Endothelial cell (in vitro differentiated cells): ENCODE measurements at places on chromosomes 2 and 18. TPM values are rescaled to one million over a fixed set of nuclear protein-coding genes. Genes with fewer than 3 reads are reported as not detected.

CPLX4 gene
- not detected for total RNA-seq

TLX2 gene
- not detected for total RNA-seq

HADHA gene
- 162 TPM for total RNA-seq

MSTN gene
- 0.13 TPM for total RNA-seq

CHRNA1 gene
- total RNA-seq = 0.41 TPM

EGR4 gene
- 0.15 TPM for total RNA-seq

AQP12B gene
- total RNA-seq = not detected

GRCh38 chr2:67666386-67667053 is 269.4 kb downstream of the ETAA1 start:
- H3K4me1 ChIP-seq = no peaks in the 10 kb centered on the region
- no peak overlapping the region for H3K27ac ChIP-seq
- DNase-seq = no peak
- no peaks in the 10 kb centered on the region for H3K36me3 ChIP-seq
- no peaks in the 10 kb centered on the region for H3K27me3 ChIP-seq

DNA sequence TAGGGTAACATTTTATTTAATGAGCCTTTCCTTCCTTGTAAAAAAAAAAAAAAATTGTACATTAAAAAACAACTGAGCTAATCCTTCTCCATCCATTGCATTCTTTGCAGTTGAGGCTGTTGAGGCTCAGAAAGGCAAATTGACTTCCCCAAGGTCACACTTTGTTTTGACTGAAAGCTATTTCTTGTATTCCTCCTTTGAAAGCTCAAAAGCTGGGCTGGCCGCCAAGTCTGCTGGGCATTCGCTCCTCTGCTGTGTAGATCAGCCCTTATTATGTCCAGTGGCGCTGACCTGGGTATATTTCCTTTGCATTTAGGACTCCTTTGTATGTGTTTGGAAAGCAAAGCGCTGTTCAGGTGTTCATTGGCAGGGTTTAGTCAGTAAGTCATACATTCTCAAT is 44.0 kb downstream of the SGPP2 start:
- H3K36me3 ChIP-seq = no peaks in the 10 kb centered on the region
- H3K27me3 ChIP-seq = peaks cover 5% of the 10 kb centered on the region
- no peaks in the 10 kb centered on the region for H3K4me1 ChIP-seq
- DNase-seq = no peak
- H3K4me3 ChIP-seq = no peak overlapping the region
- no peak overlapping the region for H3K27ac ChIP-seq

- peaks cover 9% of the 10 kb centered on the region for H3K27me3 ChIP-seq
- no peak overlapping the region for H3K4me3 ChIP-seq
- peaks cover 48% of the 10 kb centered on the region for H3K4me1 ChIP-seq
Observed at GRCh38 chr18:48853588-48853987, 97.2 kb downstream of the SMAD7 start.

DNA sequence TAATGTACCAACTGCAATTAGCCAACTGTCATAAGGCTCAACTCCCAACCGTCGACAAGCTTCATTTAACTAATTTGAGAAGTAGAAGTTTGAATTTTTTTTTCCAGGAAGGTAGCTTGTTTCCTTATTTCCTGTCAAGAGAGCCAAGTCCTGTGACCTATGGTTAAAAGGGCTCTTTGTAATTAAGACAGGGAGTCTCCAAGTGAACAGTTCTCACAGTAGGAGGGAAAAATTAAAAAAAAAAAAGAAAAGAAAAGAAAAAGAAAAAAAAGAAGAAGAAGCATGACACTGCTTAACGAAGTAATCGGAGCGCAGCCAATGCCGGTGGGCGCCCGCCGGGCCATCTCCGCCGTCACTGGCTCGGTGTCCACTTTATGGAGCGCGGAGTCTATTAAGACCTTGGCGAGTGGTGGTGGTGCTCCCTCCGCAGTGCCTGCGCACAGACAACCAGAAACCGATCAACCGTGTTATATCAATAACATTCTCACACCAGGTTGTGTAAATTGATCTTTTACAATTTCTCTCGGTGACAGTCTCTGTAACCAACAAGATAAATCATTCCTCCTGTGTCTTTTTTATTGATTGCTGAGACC is 197.2 kb upstream of the POU3F3 start:
- no peak overlapping the region for H3K27ac ChIP-seq
- H3K4me1 ChIP-seq = peaks cover 27% of the 10 kb centered on the region
- H3K4me3 ChIP-seq = no peak overlapping the region

DNA sequence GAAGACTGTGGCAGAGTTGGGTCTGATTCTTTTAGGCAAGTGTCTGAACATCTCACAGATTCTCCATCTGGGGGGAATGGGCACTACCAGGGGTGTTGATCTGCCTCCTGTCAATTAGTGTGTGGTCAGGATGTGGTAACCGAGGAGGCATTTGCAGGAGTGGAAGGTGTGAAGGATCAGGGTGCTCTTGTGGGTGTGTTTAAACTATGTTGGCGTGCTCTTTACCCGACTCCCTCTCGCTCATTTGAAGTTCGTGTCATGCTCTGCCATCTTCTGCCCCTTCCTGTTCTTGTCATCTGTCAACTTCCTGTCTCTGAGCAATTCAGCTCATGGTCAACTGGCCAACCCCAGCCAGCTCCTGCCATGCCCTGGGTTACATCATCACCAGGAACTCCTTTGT is 107.9 kb downstream of the RTN4 start:
- peaks cover 13% of the 10 kb centered on the region for H3K27me3 ChIP-seq
- peaks cover 5% of the 10 kb centered on the region for H3K4me1 ChIP-seq
- no peak overlapping the region for H3K27ac ChIP-seq
- no peak overlapping the region for H3K4me3 ChIP-seq

DNA sequence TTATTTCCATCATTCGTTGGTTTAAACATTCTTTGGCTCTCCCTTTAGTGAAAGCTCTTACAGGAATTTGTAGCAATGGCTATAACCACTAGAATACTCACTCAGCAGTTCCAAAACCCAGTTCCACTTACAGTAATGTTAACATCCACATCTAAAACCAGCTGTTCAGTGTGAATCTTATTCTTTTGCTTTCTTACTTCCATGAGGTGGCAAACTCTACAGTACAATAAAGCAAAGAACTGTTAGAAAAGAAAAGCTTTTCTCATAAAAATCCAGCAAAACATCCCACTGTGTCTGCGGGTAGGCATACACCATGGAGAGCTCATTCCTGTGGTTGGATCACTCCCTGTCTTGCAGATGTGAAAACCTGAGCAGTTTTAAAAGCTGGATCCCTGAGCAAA is 147.1 kb downstream of the ARHGAP28 start:
- H3K4me1 ChIP-seq = peaks cover 22% of the 10 kb centered on the region
- DNase-seq = no peak
- peaks cover 2% of the 10 kb centered on the region for H3K27me3 ChIP-seq
- H3K4me3 ChIP-seq = no peak overlapping the region

DNA sequence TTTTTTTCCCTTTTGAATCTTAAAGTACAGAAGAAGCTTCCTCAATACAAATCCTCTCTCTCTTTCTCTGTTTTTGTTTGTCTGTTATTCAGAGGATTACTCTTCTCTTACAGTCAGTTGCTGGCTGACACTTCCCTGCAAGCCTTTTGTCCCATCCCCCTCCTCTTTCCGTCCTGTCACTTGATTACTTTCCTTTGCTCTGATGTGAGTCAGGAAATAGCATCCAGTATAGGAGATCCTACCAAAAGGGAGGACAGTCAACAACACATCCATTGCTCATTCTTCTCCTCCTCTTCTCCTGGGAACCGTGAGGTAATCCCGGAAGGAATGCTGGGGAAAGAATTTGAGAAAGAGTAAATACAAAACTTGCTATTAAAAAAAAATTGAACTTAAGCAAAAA is 79.3 kb upstream of the SCN7A start:
- H3K27me3 ChIP-seq = no peaks in the 10 kb centered on the region
- H3K4me3 ChIP-seq = no peak overlapping the region

GRCh38 chr2:239411117-239411516 is 10.3 kb upstream of the HDAC4 start:
- H3K4me1 ChIP-seq = no peaks in the 10 kb centered on the region
- no peak overlapping the region for H3K27ac ChIP-seq
- no peaks in the 10 kb centered on the region for H3K27me3 ChIP-seq
- no peak for DNase-seq
- H3K36me3 ChIP-seq = no peaks in the 10 kb centered on the region

DNA sequence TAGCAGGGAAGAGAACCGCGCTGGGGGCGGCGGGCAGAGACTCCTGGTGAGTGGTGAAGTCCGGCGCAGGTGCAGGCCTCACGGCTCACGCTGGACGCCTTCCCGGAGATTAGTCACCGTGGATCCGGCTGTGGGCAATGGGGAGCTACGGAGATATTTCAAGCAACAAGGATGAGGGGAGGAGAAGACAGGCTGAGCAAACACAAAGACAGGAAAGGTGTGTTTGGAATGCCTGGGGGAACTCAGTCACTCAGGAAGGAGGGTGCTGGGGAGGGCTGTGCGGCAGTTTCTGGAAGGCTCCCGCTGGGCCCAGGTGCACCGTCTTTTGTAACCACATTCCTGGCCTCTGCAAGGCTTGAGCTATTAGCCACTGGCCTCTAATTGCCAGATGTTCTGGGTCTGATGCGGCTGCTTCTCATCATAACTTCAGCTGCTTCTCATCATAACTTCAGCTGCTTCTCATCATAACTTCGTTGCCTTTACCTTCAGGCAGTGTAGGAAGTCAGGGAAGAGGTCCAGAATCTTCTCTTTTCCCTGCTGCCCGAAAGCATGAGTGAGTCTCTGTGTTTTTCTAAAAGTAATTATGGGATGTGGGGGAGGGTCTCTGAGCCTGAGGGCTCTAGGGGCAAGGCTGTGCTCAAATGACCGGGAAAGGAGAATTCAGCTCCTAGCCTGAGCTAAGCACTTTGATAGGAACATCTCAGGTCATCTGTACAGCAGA is 118.9 kb downstream of the PXDN start:
- H3K27ac ChIP-seq = peak overlapping the region; percentile 74
- H3K4me1 ChIP-seq = peaks cover 22% of the 10 kb centered on the region
- peaks cover 9% of the 10 kb centered on the region for H3K36me3 ChIP-seq

- no peak overlapping the region for H3K27ac ChIP-seq
- peaks cover 2% of the 10 kb centered on the region for H3K27me3 ChIP-seq
- H3K4me1 ChIP-seq = peaks cover 5% of the 10 kb centered on the region
Observed at GRCh38 chr2:100070078-100070477, 72.3 kb downstream of the AFF3 start.

DNA sequence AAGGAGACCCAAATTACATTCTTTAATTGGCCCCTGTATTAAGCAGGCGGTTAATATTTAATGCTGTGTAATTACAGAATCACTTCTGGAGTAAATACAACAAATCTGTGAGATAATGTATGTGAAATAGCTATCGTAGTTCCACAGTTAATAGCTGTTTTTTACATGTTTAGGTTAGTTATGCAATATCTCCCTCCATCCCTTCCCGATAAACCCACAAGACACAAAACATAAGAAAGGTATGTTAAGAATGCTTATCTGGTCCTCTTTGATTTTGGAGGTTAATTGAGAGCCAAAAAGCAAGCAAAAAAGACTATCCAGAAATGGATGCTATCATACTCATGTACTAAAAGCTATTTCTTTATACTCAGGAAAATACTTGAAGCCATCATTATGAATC is 49.1 kb downstream of the ZNF638 start:
- peaks cover 3% of the 10 kb centered on the region for H3K27me3 ChIP-seq
- peaks cover 27% of the 10 kb centered on the region for H3K36me3 ChIP-seq
- no peaks in the 10 kb centered on the region for H3K4me1 ChIP-seq
- no peak overlapping the region for H3K27ac ChIP-seq
- H3K4me3 ChIP-seq = no peak overlapping the region
- DNase-seq = no peak

- H3K27me3 ChIP-seq = no peaks in the 10 kb centered on the region
- H3K4me1 ChIP-seq = no peaks in the 10 kb centered on the region
Observed at GRCh38 chr2:17136231-17136630, 382.0 kb downstream of the RAD51AP2 start.

- no peak overlapping the region for H3K4me3 ChIP-seq
- no peak overlapping the region for H3K27ac ChIP-seq
- peaks cover 5% of the 10 kb centered on the region for H3K4me1 ChIP-seq
- DNase-seq = no peak
Observed at GRCh38 chr2:215657844-215658243, 222.0 kb upstream of the FN1 start.

- no peak overlapping the region for H3K4me3 ChIP-seq
- peaks cover 3% of the 10 kb centered on the region for H3K27me3 ChIP-seq
- H3K27ac ChIP-seq = no peak overlapping the region
- no peaks in the 10 kb centered on the region for H3K4me1 ChIP-seq
Observed at GRCh38 chr18:54769526-54770464, 58.5 kb upstream of the RAB27B start.

DNA sequence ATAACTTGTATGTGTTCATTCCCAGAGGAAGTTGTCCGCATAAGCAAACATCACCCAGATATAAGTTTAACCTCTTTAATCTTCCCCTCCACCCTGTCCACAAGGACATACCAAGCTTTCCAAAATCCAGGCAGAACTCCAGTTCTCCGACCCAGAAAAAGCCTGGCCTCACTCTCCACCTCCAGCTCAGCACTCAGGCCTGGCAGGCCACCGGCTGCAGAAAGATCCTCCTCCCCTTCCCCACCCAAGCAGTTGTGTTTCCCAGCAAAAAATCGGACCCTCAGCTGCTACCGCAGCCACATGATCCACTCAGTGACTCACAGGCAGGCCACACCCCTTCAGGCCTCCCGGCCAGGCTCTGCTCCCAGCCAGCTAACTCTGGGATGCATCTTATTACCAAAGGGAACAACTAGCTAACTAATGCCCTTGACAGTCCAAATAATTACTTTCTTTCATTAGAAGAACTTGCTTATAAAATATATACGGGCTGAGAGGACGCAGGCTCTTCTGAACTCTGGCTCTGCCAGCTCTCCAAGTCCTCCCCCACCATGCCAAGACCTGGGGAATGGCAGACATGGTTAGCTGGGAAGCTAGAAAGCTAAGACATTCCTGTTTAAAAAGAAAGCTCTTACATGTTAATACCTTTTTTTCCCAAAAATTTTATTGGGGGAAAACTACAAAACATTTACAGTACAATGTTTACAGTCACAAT is 4.5 kb downstream of the ZFP36L2 start:
- H3K27ac ChIP-seq = peak overlapping the region; percentile 96
- H3K4me1 ChIP-seq = peaks cover 54% of the 10 kb centered on the region
- H3K27me3 ChIP-seq = peaks cover 15% of the 10 kb centered on the region
- peaks cover 16% of the 10 kb centered on the region for H3K36me3 ChIP-seq

DNA sequence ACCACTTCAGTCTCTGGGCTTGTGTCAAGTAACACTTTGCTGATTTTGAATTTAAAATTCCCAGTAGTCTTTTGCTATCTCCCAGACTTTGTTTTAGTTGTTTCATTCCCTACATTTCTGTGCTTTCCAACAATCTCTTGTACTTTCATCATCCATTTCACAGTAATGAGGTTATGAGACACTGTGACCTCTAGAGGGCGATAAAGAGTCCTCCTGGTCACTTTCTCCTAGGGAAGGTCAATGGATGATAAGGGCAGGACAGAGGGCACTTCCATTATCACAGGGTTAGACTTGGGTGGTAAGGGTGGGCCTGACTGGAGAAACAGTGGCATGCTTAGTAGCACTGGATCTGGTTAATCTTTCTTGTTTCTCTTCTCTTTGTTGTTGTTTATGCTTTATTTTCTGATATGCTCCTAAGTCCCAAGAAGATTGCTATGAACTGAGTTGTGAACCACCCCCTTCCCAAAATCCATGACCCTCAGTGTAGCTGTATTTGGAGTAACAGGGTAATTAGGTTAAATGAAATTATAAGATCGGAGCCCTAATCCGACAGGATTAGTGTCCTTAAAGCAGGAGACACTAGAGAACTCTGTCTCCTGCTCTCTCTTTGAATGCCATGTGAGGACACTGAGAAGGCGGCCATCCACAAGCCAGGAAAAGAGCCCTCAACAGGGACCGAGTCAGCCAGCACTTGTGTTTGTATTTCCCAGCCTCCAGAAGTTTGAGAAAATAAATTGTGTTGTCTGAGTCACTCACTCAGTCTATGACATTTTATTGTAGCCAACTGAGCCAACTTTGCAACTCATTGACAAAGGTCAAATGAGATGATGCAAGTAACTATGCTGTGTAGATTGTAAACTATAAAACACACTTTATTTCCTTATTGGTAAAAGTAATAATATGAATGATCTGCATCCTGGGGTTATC is 779.2 kb downstream of the CNTNAP5 start:
- H3K27me3 ChIP-seq = no peaks in the 10 kb centered on the region
- H3K4me1 ChIP-seq = no peaks in the 10 kb centered on the region
- no peak overlapping the region for H3K4me3 ChIP-seq
- no peaks in the 10 kb centered on the region for H3K36me3 ChIP-seq
- peak; percentile 22 for DNase-seq
